Endodermal cell (in vitro differentiated cells): ENCODE measurements at places on chromosomes 1 and 21. TPM values are rescaled to one million over a fixed set of nuclear protein-coding genes. Genes with fewer than 3 reads are reported as not detected.
A peak's percentile ranks its signal among the peaks of the same experiment; 100 is the strongest.

Gene AP4B1
- total RNA-seq, result 7.4 to 13.7 TPM (median 9.6 TPM) in 3 replicates

- no peaks in the 10 kb centered on the region for H3K4me1 ChIP-seq
- no peak overlapping the region for H3K4me3 ChIP-seq
- H3K27ac ChIP-seq, result no peak overlapping the region
- H3K27me3 ChIP-seq, result no peaks in the 10 kb centered on the region
- no peak for DNase-seq
Observed at GRCh38 chr1:114235960-114236359, 82.3 kb upstream of the SYT6 start.

GRCh38 chr1:86018283-86018923, 138.2 kb downstream of the COL24A1 start:
- no peaks in the 10 kb centered on the region for H3K36me3 ChIP-seq
- H3K4me1 ChIP-seq, result no peaks in the 10 kb centered on the region
- H3K27ac ChIP-seq, result no peak overlapping the region
- H3K4me3 ChIP-seq, result no peak overlapping the region

- peaks cover 77% of the 10 kb centered on the region for H3K27me3 ChIP-seq
- H3K4me1 ChIP-seq, result no peaks in the 10 kb centered on the region
- no peak overlapping the region for H3K27ac ChIP-seq
- DNase-seq, result peak; percentile 97
Observed at GRCh38 chr1:110155878-110156522, 5.7 kb downstream of the SLC6A17 start.

GRCh38 chr21:36511484-36512220, 31.7 kb upstream of the CLDN14 start:
- H3K4me1 ChIP-seq, result no peaks in the 10 kb centered on the region
- H3K36me3 ChIP-seq, result no peaks in the 10 kb centered on the region
- H3K27me3 ChIP-seq, result no peaks in the 10 kb centered on the region
- no peak overlapping the region for H3K4me3 ChIP-seq

Gene ARHGAP29
- total RNA-seq, result 32.3 and 38.9 TPM in 2 replicates

DNA sequence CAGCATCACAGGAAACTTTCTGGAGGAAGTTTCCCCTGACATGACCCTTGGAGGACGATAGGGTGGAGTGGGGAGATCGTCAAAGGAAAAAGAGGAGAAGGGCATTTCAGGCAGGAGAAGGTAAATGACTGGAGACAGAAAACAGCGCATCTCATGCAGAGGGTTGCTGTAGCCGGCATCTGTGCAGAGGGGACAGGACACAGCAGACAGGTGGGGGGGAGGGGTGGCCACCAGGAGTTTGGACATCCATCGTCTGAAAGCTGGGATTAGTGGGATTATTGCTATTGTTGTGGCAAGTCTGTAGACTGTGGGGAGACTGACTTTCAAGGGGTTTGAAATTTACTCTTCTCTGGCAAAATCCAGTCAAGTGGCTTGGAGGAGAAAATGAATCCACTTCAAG, 463.9 kb downstream of the OMA1 start:
- no peaks in the 10 kb centered on the region for H3K36me3 ChIP-seq
- H3K4me3 ChIP-seq, result no peak overlapping the region
- H3K4me1 ChIP-seq, result peaks cover 10% of the 10 kb centered on the region

Gene RXRG
- 9.8 and 13.1 TPM in 2 replicates for total RNA-seq

- H3K4me3 ChIP-seq, result no peak overlapping the region
- H3K27me3 ChIP-seq, result no peaks in the 10 kb centered on the region
- peaks cover 3% of the 10 kb centered on the region for H3K4me1 ChIP-seq
- H3K27ac ChIP-seq, result no peak overlapping the region
Observed at GRCh38 chr21:42346441-42346840, 4.4 kb downstream of the TFF2 start.

Gene LMX1A
- 1.6 and 3.8 TPM in 2 replicates for total RNA-seq

Gene HDAC1
- total RNA-seq, result 150 and 156 TPM in 2 replicates

Gene EXO1
- 21.7 and 23.7 TPM in 2 replicates for total RNA-seq

DNA sequence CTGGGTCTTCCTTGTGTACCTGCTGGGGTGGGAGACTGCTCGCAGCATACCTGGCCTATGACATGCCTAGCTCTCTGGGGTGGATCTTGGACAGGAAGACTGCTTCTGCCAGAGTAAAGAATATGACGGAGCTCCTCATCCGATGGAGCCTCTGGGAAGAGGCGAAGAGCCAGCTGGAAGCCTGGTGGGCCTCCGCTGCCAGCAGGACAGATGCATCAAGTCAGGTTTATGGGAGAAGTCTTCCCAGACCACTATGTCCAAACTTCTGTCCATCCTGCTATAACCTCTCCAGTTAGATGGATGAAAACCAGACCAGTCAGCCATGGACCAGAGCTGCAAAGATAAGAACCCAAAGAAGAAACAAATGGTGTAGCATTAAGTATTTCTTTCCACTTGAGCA, 27.7 kb upstream of the NGF start:
- H3K4me3 ChIP-seq, result no peak overlapping the region
- no peak overlapping the region for H3K27ac ChIP-seq
- H3K4me1 ChIP-seq, result no peaks in the 10 kb centered on the region
- DNase-seq, result no peak
- no peaks in the 10 kb centered on the region for H3K36me3 ChIP-seq

DNA sequence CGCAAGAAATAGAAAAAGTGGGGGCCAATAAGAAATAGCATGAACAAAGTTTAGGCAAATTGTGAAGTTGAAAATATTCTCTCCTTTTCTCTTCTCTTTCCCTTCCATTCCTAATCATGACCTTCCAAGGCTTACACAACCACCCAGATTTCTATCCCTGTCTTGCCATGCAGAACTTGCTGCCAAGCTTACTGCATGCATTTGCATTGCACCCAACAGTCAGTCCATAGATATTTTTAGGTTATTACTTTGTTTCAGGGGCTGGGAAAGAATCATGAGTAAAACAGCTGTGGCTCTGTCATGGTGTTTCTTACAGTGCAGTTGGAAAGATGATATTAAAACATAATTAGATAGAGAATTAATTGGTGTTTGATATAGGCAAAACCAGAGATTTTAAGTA, 219.4 kb downstream of the PTGER3 start:
- DNase-seq, result no peak
- H3K36me3 ChIP-seq, result no peaks in the 10 kb centered on the region
- H3K27me3 ChIP-seq, result no peaks in the 10 kb centered on the region
- H3K27ac ChIP-seq, result no peak overlapping the region
- no peak overlapping the region for H3K4me3 ChIP-seq
- H3K4me1 ChIP-seq, result no peaks in the 10 kb centered on the region

Gene ZP4
- not detected in 2 replicates for total RNA-seq

DNA sequence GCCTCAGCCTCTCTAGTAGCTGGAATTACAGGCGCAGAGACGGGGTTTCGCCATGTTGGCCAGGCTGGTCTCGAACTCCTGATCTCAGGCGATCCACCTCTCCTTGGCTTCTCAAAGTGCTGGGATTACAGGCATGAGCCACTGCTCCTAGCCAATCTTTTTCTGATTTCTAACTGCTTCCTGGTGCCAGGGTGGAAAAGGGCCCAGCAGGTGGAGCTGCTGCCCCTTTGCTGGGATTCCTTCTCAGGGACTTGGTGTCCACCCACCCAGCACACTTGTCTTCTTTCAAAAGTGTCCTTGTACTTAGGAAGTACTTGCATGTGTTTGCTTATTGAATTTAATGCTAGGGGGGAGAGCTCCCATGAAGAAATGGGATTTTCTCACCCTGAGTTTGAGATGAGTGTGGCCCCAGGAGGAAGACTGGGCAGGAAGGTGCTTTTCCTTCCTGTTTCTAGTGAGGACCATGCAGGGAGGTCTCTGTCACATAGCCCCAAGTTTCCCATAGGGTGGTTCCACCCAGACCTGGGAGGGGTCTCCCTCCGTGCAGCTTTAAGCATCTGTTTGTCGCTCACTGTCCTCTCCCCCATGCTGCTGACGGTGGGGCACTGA, 14.2 kb downstream of the UTP11 start:
- peaks cover 28% of the 10 kb centered on the region for H3K4me1 ChIP-seq
- H3K36me3 ChIP-seq, result peaks cover 36% of the 10 kb centered on the region
- H3K27me3 ChIP-seq, result no peaks in the 10 kb centered on the region
- no peak overlapping the region for H3K4me3 ChIP-seq

GRCh38 chr1:15669074-15669473, 15.0 kb upstream of the PLEKHM2 start:
- H3K36me3 ChIP-seq, result peaks cover 4% of the 10 kb centered on the region
- peak; percentile 59 for DNase-seq
- H3K27me3 ChIP-seq, result no peaks in the 10 kb centered on the region
- no peak overlapping the region for H3K27ac ChIP-seq
- H3K4me1 ChIP-seq, result no peaks in the 10 kb centered on the region

Gene FOXD2
- 0.07 to 0.13 TPM in 2 of 3 replicates, not detected in the other for total RNA-seq

- H3K4me3 ChIP-seq, result no peak overlapping the region
- DNase-seq, result no peak
- no peaks in the 10 kb centered on the region for H3K36me3 ChIP-seq
- H3K4me1 ChIP-seq, result no peaks in the 10 kb centered on the region
- no peak overlapping the region for H3K27ac ChIP-seq
- no peaks in the 10 kb centered on the region for H3K27me3 ChIP-seq
Observed at GRCh38 chr1:185972096-185972850, 238.1 kb downstream of the HMCN1 start.

DNA sequence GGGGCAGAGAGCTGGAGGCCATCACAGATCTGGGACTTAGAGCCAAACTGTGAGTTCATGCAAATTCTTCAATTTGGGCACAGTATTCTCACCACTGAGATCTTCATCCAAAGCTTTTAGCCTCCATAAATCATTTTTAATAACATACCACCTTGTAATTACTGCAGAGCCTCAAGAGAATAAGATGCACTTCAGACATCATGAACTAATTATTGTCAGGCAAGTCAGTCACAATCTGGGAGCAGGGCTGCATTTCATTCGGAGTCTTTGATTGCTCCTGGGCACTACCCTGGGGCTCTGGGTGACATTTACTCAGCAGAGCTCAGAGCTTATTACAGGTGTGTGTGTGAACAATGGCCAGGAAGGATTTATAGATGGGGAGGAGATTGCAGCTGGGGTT, 623.7 kb downstream of the PTPRU start:
- no peak for DNase-seq
- H3K27me3 ChIP-seq, result no peaks in the 10 kb centered on the region
- no peak overlapping the region for H3K4me3 ChIP-seq
- no peaks in the 10 kb centered on the region for H3K36me3 ChIP-seq
